Lung (tissue), 17 donors: ENCODE measurements at places on chromosomes 16 and 17. TPM values are rescaled to one million over a fixed set of nuclear protein-coding genes. Genes with fewer than 3 reads are reported as not detected.
A peak's percentile ranks its signal among the peaks of the same experiment; 100 is the strongest.

DNA sequence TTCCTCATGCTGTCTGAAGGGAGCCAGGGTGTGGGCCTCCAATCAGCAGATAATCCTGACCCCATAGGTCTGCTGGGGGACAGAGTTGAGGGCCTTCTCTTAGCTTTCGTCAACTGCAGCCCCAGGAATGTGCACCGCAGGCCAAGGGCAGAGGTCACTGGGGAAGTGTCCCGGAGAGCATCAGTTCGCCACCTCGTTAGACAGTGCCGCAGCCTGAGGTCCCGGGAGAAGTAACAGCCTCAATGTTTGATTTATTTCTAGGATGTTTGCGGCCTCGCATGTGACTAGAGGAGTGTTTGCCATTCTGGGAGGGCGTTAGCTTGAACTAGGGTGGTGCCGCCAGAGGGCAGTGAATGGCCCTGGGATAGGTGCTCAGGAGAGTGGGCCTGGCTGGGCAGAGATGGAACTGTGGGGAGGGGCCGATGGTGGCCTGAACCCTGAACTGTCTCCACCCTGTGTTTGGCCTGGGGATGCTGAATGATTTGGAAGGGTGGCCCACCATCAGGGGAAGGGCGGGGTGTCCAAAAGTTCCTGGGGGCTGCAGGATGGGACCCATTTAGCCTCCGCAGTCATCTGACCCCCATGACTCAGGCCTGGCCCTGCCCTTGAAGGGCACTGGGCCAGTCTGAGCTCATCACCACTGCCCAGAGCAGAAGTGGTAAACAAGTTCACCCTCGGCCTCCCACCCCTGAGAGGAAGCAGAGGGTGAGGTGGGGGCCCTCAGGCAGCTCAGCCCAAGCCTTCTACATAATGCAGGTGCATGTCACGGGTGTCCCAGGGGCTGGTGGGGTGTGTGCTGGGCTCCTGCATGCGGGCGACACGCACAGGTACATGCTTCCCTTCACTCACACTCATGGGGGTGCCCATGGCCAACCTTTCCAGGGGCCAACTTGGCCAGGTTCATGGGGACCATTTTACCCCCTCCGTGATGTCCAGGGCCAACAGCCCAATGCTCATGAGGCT lies 12.4 kb upstream of the TAC4 start:
- no peak overlapping the region for H3K27ac ChIP-seq
- H3K4me1 ChIP-seq, result no peaks in the 10 kb centered on the region
- no peaks in the 10 kb centered on the region for H3K27me3 ChIP-seq
- no peaks in the 10 kb centered on the region for H3K36me3 ChIP-seq
- DNase-seq, result no peak

- no peaks in the 10 kb centered on the region for H3K36me3 ChIP-seq
- H3K4me3 ChIP-seq, result no peak overlapping the region
- H3K4me1 ChIP-seq, result no peaks in the 10 kb centered on the region
- no peak overlapping the region for H3K27ac ChIP-seq
Measured at GRCh38 chr17:48378708-48379392, 51.2 kb downstream of the SKAP1 start.

DNASE1 gene
- total RNA-seq, result 39.5 TPM

GRCh38 chr17:80815151-80815681 lies 176.4 kb upstream of the CHMP6 start:
- peaks cover 3% of the 10 kb centered on the region for H3K4me1 ChIP-seq
- no peak overlapping the region for H3K27ac ChIP-seq
- peaks cover 4% of the 10 kb centered on the region for H3K36me3 ChIP-seq
- DNase-seq, result peak; percentile 35
- H3K27me3 ChIP-seq, result no peaks in the 10 kb centered on the region
- no peak overlapping the region for H3K4me3 ChIP-seq

DNA sequence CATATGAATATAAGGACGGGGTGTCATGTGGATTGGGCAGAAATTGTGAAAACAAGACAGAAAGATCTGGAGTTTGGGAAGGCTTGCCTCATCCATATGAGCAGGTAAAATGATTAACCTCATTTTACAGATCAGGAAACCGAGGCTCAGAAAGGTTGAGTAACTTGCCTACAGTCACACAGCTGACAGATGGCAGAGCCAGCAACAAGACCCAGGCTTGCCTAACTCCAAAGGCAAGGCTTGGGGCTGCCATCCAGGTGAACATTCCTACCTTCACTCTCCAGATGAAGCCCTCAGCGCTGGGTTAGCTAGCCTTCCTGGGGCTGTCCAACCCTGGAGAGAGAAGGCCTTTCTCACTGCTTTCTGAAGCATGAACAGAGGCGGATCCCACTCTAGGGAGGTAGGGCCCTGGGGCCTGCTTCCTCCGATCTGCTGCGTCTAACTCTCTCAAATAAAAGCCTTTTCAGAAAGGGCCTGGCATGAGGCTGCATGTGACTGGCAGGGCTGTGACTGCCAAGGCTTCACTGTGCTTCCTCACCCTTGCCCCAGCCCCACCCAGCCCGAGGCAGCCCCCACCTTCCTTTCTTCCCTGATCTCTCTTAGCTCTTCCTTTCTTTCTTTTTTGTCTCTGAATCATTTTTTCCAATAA lies 107.8 kb downstream of the GNAO1 start:
- no peaks in the 10 kb centered on the region for H3K4me1 ChIP-seq
- no peak overlapping the region for H3K4me3 ChIP-seq
- DNase-seq, result no peak
- H3K27me3 ChIP-seq, result no peaks in the 10 kb centered on the region
- no peak overlapping the region for H3K27ac ChIP-seq
- H3K36me3 ChIP-seq, result no peaks in the 10 kb centered on the region

GRCh38 chr16:69036399-69037091 lies 68.9 kb upstream of the HAS3 start:
- no peaks in the 10 kb centered on the region for H3K27me3 ChIP-seq
- no peak overlapping the region for H3K27ac ChIP-seq
- DNase-seq, result no peak
- H3K4me3 ChIP-seq, result no peak overlapping the region
- H3K36me3 ChIP-seq, result peaks cover 2% of the 10 kb centered on the region

NEUROD2 gene
- total RNA-seq, result not detected

EVI2B gene
- total RNA-seq, result 28.2 TPM

GRCh38 chr16:48451323-48451722 lies 66.1 kb upstream of the SIAH1 start:
- no peaks in the 10 kb centered on the region for H3K4me1 ChIP-seq
- no peak for DNase-seq
- H3K4me3 ChIP-seq, result no peak overlapping the region
- H3K27me3 ChIP-seq, result no peaks in the 10 kb centered on the region
- no peak overlapping the region for H3K27ac ChIP-seq
- no peaks in the 10 kb centered on the region for H3K36me3 ChIP-seq

DNA sequence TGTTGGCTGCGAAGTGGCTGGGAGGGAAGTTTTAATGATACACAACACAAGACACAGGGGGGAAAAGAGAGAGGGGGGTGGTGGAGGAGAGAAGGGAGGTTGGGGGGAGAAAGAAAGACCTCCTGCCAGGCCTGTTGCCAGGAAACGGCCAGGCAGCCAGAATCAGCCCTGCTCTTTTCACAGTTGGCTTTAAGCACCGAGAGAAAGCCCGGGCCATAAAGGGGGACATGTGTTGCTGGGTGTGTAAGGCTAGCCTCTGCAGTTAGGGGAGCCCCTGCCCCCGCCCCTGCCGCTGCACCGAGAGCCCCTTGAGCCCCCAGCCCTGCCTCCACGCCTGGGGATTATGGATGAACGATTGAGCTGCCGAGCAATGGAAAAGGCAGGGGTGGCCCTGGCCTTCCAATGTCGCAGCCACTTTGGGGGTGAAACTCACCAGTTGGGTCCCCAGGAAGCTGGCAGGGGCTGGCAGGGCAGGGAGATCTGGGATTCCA lies 13.9 kb upstream of the WNT3 start:
- no peaks in the 10 kb centered on the region for H3K27me3 ChIP-seq
- no peak for DNase-seq
- no peak overlapping the region for H3K27ac ChIP-seq
- H3K4me1 ChIP-seq, result peaks cover 5% of the 10 kb centered on the region
- H3K36me3 ChIP-seq, result no peaks in the 10 kb centered on the region

- DNase-seq, result no peak
- no peak overlapping the region for H3K4me3 ChIP-seq
- H3K27ac ChIP-seq, result no peak overlapping the region
- H3K36me3 ChIP-seq, result peaks cover 5% of the 10 kb centered on the region
- no peaks in the 10 kb centered on the region for H3K4me1 ChIP-seq
- no peaks in the 10 kb centered on the region for H3K27me3 ChIP-seq
Measured at GRCh38 chr17:58993311-58993710, 113.4 kb downstream of the TRIM37 start.

KRTAP3-2 gene
- total RNA-seq, result not detected

DNA sequence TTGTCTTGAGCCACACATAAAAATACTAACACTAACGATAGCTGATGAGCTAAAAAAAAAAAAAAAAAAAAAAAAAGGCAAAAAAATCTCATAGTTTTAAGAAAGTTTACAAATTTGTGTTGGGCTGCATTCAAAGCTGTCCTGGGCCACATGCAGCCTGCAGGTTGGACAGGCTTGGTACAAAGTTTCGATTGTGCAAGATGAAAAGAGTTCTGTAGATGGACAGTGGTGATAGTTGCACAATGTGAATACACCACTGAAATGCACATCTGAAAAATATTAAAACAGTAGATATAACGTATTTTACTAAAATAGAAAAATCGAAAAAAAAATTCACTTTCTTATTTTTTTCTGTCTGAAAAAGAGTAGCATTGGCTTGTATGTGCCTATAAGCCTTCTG lies 42.9 kb downstream of the AMFR start:
- DNase-seq, result no peak
- no peak overlapping the region for H3K4me3 ChIP-seq
- H3K36me3 ChIP-seq, result peaks cover 61% of the 10 kb centered on the region
- H3K27ac ChIP-seq, result no peak overlapping the region
- H3K27me3 ChIP-seq, result no peaks in the 10 kb centered on the region

DNA sequence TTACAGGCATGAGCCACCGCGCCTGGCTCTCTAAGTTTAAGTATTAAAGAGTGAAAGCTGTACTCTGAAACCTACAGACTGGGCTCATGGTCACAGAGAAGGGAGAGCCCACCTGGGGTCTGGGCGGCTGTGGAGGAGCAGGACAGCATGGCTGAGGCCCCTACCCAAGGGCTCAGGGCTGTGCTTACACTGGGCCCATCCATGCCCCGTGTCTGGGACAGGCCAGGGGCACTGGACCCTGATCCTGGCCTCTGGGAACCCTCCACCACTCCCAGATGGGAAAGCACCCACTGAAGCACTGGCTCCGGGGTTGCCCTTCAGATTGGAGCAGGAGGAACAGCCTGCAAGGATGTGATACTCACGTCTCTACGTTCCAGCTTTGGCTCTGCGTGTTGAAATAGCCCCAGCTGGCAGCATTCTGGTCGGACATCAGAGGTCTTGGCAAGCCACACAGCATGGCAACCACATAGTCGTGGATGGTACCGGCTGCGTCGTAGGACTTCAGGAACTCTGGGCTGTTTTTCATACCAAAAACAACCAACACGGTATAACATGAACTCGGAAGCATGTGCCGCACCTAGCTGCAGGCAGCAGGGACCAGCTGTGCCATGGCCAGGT lies 13.0 kb downstream of the SHPK start:
- H3K36me3 ChIP-seq, result peaks cover 35% of the 10 kb centered on the region
- no peaks in the 10 kb centered on the region for H3K27me3 ChIP-seq
- no peak for DNase-seq
- H3K4me3 ChIP-seq, result no peak overlapping the region
- no peak overlapping the region for H3K27ac ChIP-seq

DNA sequence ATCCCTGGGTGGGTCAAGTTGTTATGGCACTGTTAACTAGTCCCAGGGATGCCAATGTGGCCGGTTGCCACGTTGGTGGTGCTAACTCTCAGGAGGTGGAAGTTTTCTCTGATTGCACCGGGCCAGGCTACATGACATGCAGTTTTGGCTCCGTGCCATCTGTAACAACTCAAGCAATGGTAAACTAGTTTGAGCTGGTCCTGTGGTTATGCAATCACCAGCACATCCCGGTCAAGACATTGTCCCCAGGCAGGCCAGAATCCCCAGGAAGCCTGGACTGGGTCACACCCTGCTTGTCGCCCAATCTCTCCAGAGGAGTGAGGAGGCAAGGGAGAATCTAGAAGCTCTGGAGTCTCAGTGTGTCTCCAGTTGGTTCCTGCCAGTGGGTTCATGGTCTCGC lies 10.1 kb upstream of the CCL17 start:
- no peak overlapping the region for H3K4me3 ChIP-seq
- peaks cover 3% of the 10 kb centered on the region for H3K4me1 ChIP-seq
- peak; percentile 66 for DNase-seq
- H3K27me3 ChIP-seq, result no peaks in the 10 kb centered on the region
- H3K27ac ChIP-seq, result no peak overlapping the region
